RCC 7860 (cell line): ENCODE measurements at places on chromosomes 12 and 14.

- DNase-seq, result no peak
Observed at GRCh38 chr12:110245369-110245772, 35.7 kb upstream of the ATP2A2 start.

GRCh38 chr14:72503696-72504368, 390.1 kb downstream of the DPF3 start:
- DNase-seq, result peak; percentile 6

- peak; percentile 82 for DNase-seq
Observed at GRCh38 chr12:132310181-132311040, 19.0 kb downstream of the GALNT9 start.

GRCh38 chr12:45191239-45191638, 24.7 kb upstream of the ANO6 start:
- peak; percentile 13 for DNase-seq

- no peak for DNase-seq
Observed at GRCh38 chr12:48961331-48961730, 4.0 kb upstream of the ARF3 start.

DNA sequence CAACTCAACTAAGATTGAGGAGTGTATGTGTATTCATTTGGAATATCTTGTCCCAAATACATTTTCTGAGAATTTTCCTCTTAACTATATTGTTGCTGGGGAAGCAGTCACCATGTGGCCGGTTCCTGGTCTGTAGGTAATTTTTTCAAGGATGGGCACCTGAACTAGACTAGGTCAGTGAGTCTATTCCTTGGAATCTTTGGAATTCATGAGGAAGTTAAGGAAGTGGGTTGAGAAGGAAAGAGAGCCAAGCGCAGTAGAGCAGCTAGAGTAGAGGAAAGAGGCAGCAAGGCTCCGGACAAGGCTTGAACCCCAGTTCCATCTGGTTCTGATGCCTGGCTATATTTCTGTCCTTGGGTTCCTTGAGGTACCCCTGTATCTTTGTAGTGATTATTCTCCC, 183.7 kb downstream of the DACT1 start:
- DNase-seq, result peak; percentile 45

DNA sequence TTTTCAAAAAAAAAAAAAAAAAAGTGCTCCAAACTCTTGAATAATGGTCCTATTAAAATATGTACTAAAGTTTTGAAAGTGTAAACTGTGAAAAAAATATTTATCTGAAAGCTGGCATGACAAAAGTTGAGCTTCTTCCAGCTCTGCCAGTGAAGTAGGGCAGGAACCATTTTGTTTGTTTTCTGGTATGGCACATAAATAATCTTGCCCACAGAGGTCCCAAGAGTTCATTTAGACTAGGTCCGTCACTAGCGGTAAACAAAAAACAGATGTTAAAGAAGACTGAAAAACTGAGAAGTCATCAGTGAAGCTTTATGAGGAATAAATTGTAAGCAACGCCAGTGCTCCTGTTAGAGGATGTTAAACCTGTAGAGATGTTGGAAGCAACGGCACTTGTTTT, 7.0 kb downstream of the ERP27 start:
- DNase-seq, result no peak

GRCh38 chr12:6200256-6201212, at the start of gene CD9:
Gene CD9 (plus strand): TSS chr12:6200400. CDS start chr12:6200500, 100 bp downstream.
- no peak for DNase-seq

GRCh38 chr14:60064491-60065072, 27.1 kb upstream of the PCNX4 start:
- DNase-seq, result peak; percentile 3

DNA sequence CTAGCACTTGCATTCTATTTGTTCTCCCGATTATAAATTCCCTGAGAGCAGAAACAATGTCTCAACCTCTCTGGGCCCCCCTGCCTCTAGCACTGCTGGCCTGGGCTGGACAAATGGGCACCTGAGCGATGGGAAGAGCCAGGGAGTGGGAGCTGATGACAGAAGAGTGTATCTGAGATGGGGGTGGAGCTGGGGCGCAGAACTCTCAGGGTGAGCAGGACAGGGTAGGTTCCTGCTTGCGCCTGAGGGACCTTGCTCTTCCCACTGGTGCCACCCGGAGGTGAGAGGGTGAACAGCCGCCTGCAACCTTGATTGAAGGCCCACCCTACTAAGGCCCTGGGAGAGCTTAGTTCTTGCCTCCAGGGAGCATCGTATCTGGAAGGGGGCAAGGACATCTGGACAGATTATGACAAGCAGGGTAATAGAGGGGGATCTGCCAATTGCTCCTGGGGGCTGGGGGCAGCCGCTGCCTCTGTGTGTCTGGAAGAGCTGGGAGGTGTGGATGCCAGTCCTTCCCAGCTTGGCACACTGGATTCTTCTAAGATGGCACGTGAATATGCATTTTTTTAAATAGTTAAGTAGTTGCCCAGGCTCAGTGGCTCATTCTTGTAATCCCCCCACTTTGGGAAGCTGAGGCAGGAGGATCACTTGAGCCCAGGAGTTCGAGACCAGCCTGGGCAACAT, 43.0 kb upstream of the TSPAN9 start:
- no peak for DNase-seq

GRCh38 chr14:91048265-91048664, 12.2 kb downstream of the RPS6KA5 start:
- DNase-seq, result no peak

DNA sequence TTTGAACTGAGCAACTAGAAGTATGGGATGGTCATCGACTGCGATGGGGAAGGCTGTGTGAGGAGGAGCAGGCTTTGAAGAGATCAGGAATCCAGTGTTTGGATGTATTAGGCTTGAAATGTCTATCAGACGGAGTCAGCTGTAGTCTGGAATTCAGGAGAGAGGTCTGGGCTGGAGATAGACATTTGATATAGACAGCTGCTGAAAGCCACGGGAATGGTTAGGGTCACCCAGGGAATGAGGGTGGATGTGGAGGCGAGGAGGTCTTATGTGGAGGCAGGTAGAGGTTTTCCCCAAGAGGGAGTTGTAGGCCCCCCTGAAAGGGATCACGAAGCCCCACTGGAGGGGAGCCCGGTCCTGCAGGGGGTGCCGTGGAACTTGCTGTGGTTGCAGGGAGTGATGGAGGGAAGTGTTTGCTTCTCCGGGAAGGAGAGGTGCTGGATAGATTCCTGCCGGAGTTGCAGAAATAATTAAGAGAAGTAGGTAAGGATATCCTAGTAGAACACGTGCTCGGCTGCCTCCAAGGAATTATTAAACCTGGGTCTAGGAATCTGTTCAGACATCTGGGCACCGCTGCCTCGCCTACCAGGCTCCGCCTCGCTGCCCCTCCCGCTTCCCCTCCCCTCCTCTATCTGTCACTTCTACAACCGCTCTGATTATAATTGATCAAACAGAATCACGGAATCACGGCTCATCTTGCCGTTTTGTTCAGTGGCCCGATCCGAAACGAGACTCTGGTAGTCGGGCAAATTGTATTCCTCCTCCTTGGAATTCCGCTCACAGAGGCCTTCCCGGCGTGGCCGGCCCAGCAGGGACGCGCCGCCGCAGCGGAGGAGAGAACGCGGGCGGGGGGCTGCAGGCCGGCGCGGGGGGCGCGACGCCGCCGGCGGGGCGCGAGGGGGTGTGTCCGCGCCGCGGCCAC, 826 bp upstream of the CACNA1C start:
- DNase-seq, result no peak

- no peak for DNase-seq
Observed at GRCh38 chr12:58359084-58359483, 417.7 kb downstream of the ATP23 start.

GRCh38 chr14:100488057-100488456, 99.2 kb downstream of the BEGAIN start:
- no peak for DNase-seq

DNA sequence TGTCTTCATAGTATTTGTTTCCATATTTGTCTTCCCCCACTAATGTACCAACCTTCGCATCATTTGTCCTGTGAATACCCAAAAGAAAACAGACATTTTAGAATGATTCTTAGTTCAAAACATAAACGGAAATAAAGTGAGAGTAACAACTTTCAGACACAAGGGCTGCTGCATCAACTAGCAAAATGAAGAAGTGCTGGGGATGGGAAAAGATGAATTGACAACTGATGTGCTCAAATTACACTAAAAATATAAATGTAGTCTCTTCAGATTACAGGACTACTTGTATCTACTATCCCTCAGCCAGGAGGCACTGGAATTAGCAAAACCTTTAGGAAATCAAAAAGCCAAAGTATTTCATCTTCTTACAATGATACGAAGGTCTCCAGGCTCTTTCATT, 743 bp downstream of the NDUFA12 start:
- no peak for DNase-seq

GRCh38 chr12:100199347-100200149, 1.1 kb upstream of the ACTR6 start:
- peak; percentile 52 for DNase-seq

GRCh38 chr12:25382311-25383106, 131.8 kb upstream of the KRAS start:
- no peak for DNase-seq

DNA sequence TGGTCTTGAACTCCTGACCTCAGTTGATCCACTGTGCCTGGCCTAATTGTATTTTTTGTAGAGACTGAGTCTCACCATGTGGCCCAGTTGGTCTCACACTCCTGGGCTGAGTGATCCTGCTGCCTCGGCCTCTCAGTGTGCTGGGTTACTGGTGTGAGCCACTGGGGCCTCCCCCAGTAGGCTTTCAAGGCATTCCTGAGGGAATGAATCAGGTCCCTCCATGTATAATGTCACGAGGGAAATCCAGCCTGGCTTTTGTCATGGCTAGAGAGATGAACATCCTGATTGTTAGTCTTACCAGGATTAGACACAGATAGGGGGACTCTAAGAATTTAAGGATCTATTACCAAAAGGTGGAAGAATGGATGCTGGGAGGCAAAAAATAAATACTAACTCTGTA, 51.9 kb downstream of the CPSF2 start:
- peak; percentile 15 for DNase-seq

DNA sequence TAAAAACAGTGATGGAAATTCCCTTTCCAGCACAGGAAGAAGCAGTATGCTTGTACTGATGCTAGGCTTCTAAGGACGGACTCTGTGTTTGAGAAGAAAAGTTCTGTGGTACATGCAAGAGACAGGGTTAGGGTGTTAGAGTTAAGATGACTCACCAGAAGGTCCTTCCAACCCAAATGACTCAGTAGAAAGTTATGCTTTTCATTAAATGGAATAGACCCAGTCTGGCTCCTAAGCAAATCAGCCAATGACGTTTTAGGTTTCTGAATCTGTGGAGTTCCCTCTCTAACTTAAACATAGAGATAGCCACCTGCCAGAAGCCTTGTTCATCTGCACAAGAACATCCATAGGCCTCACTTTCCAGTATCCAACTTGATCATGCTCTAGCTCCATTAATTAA, 5.7 kb downstream of the PTHLH start:
- peak; percentile 99 for DNase-seq

DNA sequence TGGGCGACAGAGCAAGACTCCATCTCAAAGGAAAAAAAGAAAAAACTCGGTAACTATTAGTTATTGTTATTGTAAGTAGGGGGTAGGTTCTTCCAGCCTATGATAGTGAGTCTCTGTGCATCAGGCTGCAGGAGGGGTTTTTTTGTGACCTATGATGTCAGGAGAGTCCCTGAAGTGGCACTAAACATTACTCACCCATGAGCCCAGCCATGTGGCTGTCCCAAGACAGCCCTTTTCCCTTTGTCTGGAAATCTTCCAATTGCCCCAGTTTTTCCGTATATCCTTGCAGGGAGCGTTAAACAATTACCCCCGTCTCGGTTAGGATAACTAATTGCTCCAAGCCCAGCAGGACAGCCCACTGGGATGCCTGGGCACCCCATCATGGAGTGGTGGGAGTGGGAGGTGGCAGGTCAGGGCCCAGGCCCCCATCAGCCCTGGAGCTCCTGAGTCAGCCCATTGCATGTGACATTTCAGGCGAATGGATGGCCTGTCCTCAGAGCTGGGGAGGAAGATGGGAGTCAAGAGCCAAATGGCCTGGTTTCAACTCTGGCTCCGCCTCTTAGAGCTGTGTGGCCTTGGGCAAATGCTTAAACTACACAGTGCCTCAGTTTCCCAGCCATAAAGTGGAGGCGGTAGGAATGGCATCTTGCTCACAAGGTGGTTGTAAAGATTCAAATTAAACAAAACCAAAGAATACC, 16.4 kb downstream of the PHETA1 start:
- DNase-seq, result no peak

GRCh38 chr14:25349269-25349668, 299.3 kb upstream of the STXBP6 start:
- no peak for DNase-seq

DNA sequence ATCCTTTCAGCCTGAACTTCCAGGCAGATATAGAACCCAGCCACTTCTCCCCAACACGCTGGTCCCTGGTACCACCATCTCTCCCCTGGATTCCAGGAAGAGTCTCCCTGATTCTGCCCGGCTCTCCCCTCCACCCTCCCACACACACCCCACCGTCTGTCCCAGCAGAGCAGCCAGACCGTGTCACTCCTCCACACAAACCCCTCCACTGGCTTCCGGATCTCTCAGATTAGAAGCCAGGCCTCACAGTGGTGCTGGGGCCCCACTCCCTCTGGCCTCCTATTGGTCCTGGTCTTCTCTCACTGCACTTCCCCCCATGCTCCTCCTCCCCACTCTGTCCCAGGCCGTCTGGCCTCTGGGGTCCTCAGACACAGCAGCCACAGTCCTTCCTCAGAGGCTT, 52.4 kb upstream of the CDKN3 start:
- no peak for DNase-seq

DNA sequence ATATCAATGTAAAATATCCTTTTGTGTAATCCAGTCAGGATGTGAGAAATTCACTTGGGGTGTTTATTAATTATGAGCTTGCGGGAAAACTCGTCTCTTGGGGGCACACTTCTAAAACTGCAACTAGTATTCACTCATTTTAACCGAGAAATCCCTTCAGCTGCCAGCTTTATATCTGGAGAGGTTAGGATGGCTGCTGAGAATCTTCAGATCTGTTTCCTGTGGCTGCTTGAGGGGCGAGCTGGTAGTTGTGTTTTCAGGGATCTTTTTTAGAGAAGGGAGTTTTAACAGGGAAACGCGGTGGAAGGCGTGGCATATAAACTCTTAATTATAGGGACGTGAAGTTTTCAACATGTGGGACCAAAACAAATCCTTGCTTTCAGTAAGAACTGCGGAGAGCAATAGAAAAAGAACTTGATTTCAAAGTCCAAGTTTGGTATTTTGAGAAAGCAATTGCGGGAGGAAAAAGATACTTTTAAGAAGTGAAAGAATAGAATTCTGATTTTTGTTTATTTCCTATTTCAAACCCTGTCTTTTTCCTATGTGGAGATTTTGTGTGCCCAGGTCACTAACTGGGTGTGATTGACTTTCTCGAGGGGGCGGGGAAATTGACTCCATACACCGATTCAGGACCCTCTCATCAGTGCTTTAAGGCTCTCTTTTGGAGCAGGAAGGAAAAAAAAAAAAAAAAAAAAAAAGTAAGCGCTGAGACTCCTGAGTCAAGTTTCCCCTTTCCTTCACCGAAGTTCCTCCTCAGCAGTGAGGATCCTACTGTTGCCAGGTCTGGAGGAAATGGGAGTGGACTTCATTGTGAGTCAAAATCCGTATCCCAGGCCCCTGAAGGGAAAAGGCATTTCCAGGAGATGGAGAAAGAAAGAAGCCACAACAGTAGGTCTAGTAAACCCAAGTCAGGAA, 1.1 kb downstream of the PPFIBP1 start:
- peak; percentile 43 for DNase-seq

GRCh38 chr14:42222924-42223471, 616.3 kb downstream of the LRFN5 start:
- DNase-seq, result peak; percentile 53
